T-helper 17 cell (primary cell): ENCODE measurements at places on chromosomes 6 and 20. TPM values are rescaled to one million over a fixed set of nuclear protein-coding genes. Genes with fewer than 3 reads are reported as not detected.

The ADGB gene
- not detected for total RNA-seq

The C6orf47 gene
- 16.9 TPM for total RNA-seq

The HRH3 gene
- not detected for total RNA-seq

The CDH4 gene
- total RNA-seq = 0.67 TPM
